ENCODE measurements at places on chromosomes 4 and X. TPM values are rescaled to one million over a fixed set of nuclear protein-coding genes. Genes with fewer than 3 reads are reported as not detected.

PHF8 gene
- polyA plus RNA-seq, result 4.4 TPM

GRCh38 chrX:27715610-27716009 lies 92.2 kb upstream of the MAGEB10 start:
- no peak for DNase-seq

DNA sequence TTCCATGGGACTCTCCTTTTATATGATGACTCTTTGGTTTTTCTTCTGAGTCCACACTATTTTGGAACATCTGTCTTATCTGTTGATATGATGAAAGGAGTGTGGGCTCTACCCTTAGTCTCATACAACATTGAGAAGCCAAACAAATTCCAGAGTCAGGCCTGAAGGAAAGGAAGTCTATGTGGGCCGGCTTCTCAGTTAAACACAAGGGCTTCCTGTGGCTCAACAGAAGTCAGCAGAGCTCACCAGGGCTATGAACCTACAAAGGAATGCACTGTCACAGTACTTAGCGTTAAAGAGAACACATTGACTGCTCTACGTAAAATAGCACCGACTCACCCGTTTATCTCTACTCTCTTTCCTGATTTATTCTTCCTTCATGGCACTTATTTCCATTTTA lies 641.0 kb upstream of the FRG1 start:
- no peak for DNase-seq

PCDH10 gene
- polyA plus RNA-seq, result under 0.01 TPM

GRCh38 chr4:140826701-140827027 lies 70.5 kb upstream of the TBC1D9 start:
- DNase-seq, result no peak

DNA sequence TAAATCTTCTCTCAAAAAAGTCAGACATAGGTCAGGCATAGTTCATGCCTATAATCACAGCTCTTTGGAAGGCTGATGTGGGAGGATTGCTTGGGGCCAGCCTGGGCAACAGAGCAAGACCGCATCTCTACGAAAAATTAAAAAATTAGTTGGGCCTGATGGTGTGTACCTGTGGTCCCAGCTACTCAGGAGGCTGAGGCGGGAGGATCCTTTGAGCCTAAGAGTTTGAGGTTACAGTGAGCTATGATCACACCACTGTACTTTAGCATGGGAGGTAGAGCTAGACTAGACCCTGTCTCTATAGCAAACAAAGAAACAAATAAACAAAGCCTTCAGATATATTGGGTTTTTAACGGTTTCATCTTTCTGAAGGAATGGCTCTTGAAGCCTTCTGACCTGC lies 62.2 kb downstream of the DIPK2B start:
- no peak for DNase-seq

GRCh38 chr4:3715855-3716630 lies 50.1 kb upstream of the ADRA2C start:
- DNase-seq, result no peak

DNA sequence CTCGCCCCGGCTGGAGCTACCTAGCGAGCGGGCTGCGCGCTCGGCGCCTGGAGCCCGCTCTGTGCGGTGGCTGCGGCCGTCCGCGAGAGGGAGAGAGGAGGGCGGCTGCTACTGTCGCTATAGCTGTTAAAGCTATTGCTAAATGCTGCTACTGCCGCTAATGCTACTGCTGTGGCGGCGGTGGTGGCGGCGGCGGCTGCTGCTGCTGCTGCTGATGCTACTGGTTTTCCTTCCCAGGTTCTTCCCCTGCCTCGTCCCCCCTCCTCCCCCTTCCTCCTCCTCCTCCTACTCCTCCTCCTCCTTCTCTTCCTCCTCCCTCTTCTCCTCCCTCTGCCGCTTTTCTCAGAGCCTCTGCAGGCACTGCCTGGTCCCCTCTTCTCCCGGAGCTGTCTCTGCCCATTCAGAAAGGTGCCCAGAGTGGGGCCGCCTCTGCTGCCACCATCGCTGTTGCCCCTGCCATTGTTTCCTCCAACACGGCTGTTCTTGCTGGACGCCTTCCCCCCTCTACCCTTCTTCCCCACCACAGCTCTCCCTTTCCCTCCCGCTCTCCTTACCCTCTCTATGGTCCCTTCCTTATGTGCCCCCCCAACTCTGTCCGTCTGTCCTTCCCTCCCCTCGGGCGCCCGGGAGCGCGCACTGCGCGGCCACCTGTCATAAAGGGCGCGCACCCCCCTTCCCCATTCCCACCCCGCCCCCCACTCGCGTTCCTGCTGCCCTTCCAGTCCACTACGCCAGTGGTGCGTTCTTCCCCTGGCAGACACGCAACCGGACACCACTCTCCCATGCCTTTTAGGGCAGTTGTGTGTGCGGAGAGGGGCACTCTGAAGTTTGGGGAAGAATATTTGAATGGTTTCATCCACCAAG lies at the start of gene NEXMIF:
NEXMIF (minus strand) TSS at position 228 of the 864 bp plus-strand sequence.
- DNase-seq, result peak; percentile 65

DNA sequence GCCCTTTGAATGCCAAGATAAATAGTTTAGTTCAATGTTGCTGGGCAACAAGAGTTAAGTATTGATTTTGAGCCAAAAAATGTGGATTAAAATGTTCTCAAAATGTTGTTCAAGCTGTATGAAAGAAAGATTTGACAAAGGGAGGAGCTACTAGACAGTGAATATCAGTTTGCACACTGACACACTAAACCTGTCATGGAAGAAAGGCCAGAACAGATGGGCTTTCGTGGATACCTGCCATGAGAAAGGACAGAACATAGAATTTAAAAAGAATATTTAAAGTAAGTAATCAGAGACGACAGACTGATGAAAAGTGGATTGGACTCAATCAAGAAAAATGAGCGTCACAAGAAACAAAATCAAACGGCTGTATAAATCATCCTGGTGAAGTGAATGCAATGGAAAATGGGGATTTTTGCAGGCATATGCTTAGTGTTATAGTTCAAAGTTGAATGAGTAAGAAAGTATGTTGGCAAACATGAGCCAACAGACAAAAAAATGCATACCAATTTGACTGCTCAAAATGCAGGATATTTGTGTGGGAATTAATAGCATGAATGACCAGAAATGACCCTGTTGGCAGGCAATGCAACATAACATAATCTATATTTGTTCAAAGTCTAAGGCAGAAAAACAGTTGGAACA lies 7.4 kb downstream of the PCDH18 start:
- no peak for DNase-seq

DNA sequence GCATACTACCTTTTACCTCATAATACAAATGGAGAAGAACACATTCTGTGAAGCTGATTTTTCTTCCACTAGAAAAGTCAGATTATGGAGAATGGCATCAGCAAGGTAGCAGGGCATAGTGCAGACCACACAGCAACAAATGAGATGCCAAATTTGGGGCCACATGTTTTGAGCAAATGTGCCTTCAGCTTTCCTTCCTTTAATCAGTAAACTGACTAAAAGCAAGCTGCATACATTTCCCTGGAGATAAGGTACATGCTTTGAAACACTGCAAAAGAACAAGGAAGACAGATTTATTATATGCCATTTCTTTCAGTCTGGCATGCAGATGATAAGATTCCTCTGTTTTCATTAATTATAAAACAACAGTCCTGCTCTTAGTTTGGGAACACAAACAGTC lies 67.1 kb upstream of the GUCY1A1 start:
- DNase-seq, result no peak

SASH3 gene
- 13.2 TPM for polyA plus RNA-seq

- peak; percentile 92 for DNase-seq
These were observed at the start of gene MAGEH1 for GRCh38 chrX:55451990-55452832. Gene MAGEH1, plus strand, starts transcription at chrX:55452127. Its CDS starts 248 bp downstream, at chrX:55452375.

DNA sequence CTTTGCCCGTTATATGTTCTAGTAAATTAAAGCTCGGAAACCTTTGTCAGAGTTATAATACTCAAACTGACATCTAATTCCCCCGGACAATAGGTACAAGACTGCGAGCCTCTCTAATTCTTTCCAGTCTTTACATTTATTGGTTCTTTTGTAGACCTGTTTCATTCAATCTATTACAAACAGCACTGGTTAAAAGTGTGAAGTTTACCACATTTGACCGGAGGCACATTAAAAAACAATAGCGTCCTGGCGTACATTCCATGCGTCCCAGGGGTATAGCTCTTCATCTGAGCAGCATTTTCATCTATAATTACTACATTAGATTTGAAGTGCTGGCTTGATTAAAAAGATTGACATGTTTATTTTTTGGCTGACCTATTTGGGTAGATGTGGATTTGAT lies 49.9 kb upstream of the TENM3 start:
- DNase-seq, result no peak

GRCh38 chr4:154928640-154929257 lies 147.7 kb downstream of the RBM46 start:
- no peak for DNase-seq

DNA sequence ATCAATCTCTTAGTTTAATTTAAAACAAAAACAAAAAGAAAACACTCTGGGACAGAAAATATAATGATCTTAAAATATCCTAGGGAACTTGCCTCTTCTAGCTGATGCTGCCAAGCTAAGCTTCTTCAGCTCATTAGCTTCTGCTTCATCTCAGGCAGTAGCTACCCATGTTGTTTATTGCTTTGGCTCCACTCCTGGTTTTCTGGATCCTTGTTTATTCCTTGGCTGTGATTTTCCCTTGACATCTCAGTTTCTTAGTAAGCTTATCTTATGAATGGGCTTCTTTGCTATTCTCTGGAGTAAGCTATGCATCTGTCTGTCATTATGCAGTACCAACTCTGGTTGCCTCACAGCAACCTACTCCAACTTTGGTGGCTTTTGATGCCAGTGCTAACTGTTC lies 5.1 kb upstream of the MTHFD2L start:
- no peak for DNase-seq

GRCh38 chrX:93711076-93711475 lies 37.1 kb downstream of the FAM133A start:
- DNase-seq, result no peak

GRCh38 chr4:132792310-132792709 lies 356.8 kb upstream of the PCDH10 start:
- no peak for DNase-seq

Measured in sigmoid colon (tissue), 7 donors.